ENCODE measurements at places on chromosomes 2 and 18.

DNA sequence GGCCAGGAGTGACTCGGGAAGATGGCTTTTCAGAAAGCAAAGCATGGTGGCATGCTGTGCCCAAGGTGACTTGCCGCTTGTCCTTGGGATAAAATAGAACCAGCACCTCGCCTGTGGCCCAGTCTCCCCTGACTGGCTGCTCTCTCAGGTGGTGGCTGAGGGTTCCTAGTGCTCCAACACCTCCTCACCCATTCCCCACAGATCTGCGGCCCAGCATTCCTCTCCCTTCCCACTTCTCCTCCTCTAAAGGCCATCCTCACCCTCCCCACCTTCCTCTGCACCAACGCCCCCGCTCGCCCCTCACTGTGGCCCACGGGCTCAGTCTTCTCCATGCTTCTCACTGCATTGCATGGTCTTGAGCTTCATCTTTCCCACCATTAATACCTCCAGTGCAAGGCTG is 132.4 kb downstream of the PXDN start:
- H3K4me3 ChIP-seq = no peak overlapping the region
- no peaks in the 10 kb centered on the region for H3K27me3 ChIP-seq
- H3K4me1 ChIP-seq = no peaks in the 10 kb centered on the region
- DNase-seq = no peak
- H3K36me3 ChIP-seq = no peaks in the 10 kb centered on the region

GRCh38 chr2:95377216-95378123 is 25.0 kb upstream of the FAHD2A start:
- peaks cover 6% of the 10 kb centered on the region for H3K4me1 ChIP-seq
- no peak for DNase-seq
- H3K4me3 ChIP-seq = no peak overlapping the region
- H3K36me3 ChIP-seq = no peaks in the 10 kb centered on the region
- peaks cover 50% of the 10 kb centered on the region for H3K27me3 ChIP-seq

DNA sequence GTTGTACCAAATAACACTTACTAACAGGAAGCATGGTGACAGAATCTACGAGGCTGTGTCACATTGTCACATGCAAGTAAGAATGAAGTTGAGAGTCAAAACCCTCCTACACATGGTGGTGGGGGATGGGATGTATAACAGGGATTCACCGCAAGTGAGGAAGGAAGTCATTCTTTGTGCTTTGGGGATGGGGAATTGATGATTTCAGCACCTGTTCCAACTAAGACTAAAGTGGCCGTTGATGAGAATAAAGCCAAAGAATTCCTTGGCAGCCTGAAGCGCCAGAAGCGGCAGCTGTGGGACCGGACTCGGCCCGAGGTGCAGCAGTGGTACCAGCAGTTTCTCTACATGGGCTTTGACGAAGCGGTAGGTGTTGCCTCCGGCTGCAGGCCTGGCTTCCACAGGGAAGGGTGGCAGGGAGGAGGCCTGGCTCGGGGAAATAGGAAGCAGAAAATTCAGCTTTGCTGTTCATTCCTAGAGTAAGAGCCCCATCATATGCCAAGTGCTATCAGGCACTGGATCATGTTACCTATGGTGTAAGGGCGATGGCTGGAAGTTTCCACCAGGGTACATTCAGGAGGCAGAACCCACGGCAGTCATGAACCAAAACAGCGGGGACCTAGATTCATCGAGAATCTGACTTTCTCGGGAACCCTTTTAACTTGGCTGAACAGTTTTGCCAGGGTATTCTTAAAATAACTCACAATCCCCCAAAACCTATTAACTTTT is 120.3 kb downstream of the UXS1 start:
- no peak overlapping the region for H3K27ac ChIP-seq
- H3K4me3 ChIP-seq = no peak overlapping the region
- no peak for DNase-seq

GRCh38 chr2:86224645-86225355 is 25.5 kb downstream of the MRPL35 start:
- H3K4me3 ChIP-seq = no peak overlapping the region
- DNase-seq = no peak
- no peaks in the 10 kb centered on the region for H3K36me3 ChIP-seq
- H3K27me3 ChIP-seq = no peaks in the 10 kb centered on the region
- peaks cover 4% of the 10 kb centered on the region for H3K4me1 ChIP-seq

GRCh38 chr2:96344011-96344410 is 8.4 kb downstream of the NCAPH start:
- peak overlapping the region; percentile 65 for H3K4me3 ChIP-seq
- no peaks in the 10 kb centered on the region for H3K27me3 ChIP-seq
- peaks cover 46% of the 10 kb centered on the region for H3K4me1 ChIP-seq
- DNase-seq = peak; percentile 55

- no peak for DNase-seq
- H3K4me1 ChIP-seq = no peaks in the 10 kb centered on the region
- no peak overlapping the region for H3K4me3 ChIP-seq
- H3K27ac ChIP-seq = no peak overlapping the region
- H3K27me3 ChIP-seq = peaks cover 58% of the 10 kb centered on the region
- H3K36me3 ChIP-seq = peaks cover 3% of the 10 kb centered on the region
These were observed 29.5 kb downstream of the OSBPL6 start for GRCh38 chr2:178223806-178224205.

GRCh38 chr18:7726522-7726921 is 159.4 kb downstream of the PTPRM start:
- DNase-seq = no peak
- no peaks in the 10 kb centered on the region for H3K27me3 ChIP-seq
- no peaks in the 10 kb centered on the region for H3K36me3 ChIP-seq
- H3K4me3 ChIP-seq = no peak overlapping the region
- no peaks in the 10 kb centered on the region for H3K4me1 ChIP-seq

- H3K27ac ChIP-seq = peak overlapping the region; percentile 27
- H3K27me3 ChIP-seq = peaks cover 69% of the 10 kb centered on the region
- no peak for DNase-seq
- H3K4me3 ChIP-seq = peak overlapping the region; percentile 79
- no peaks in the 10 kb centered on the region for H3K36me3 ChIP-seq
These were observed 97.2 kb upstream of the GPR45 start for GRCh38 chr2:105144152-105144940.

GRCh38 chr18:53224128-53224778 is 884.3 kb downstream of the DCC start:
- no peak overlapping the region for H3K4me3 ChIP-seq
- no peak for DNase-seq
- H3K27ac ChIP-seq = no peak overlapping the region

GRCh38 chr2:155424518-155424917 is 726.0 kb downstream of the KCNJ3 start:
- H3K36me3 ChIP-seq = no peaks in the 10 kb centered on the region
- DNase-seq = no peak
- no peak overlapping the region for H3K27ac ChIP-seq
- H3K27me3 ChIP-seq = no peaks in the 10 kb centered on the region

GRCh38 chr2:164722616-164723338 is 101.5 kb upstream of the GRB14 start:
- DNase-seq = no peak
- H3K27ac ChIP-seq = no peak overlapping the region
- H3K27me3 ChIP-seq = no peaks in the 10 kb centered on the region
- no peaks in the 10 kb centered on the region for H3K36me3 ChIP-seq
- H3K4me1 ChIP-seq = no peaks in the 10 kb centered on the region

GRCh38 chr2:16860627-16861026 is 195.0 kb upstream of the CYRIA start:
- no peaks in the 10 kb centered on the region for H3K27me3 ChIP-seq
- no peaks in the 10 kb centered on the region for H3K36me3 ChIP-seq
- H3K27ac ChIP-seq = no peak overlapping the region
- DNase-seq = no peak

- DNase-seq = no peak
- H3K27me3 ChIP-seq = no peaks in the 10 kb centered on the region
- no peaks in the 10 kb centered on the region for H3K4me1 ChIP-seq
- H3K27ac ChIP-seq = no peak overlapping the region
- no peak overlapping the region for H3K4me3 ChIP-seq
These were observed 520.7 kb downstream of the EIPR1 start for GRCh38 chr2:2856723-2857415.

DNA sequence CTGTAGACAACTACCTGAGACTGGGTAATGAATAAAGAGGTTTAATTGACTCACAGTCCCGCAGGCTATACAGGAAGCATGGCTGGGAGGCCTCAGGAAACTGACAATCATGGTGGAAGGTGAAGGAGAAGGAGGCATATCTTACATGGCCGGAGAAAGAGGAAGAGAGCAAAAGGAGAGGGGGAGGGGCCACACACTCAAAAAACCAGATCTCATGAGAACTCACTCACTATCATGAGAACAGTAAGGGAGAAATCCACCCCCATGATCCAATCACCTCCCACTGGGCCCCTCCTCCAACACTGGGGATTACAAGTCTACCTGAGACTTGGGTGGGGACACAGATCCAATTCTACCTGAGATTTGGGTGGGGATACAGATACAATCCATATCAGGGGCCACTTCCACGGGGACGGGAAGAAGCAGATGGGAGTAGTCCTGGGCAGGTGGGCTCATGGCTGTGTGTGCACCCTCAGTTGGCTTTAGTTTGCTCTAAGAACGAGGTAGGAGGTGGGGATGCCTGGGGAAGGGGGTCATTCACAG is 9.9 kb downstream of the MAB21L4 start:
- H3K27me3 ChIP-seq = no peaks in the 10 kb centered on the region
- no peak overlapping the region for H3K27ac ChIP-seq
- no peaks in the 10 kb centered on the region for H3K4me1 ChIP-seq
- no peak for DNase-seq

GRCh38 chr2:235843591-235844395 is 324.4 kb downstream of the GBX2 start:
- no peak overlapping the region for H3K4me3 ChIP-seq
- DNase-seq = no peak
- no peaks in the 10 kb centered on the region for H3K36me3 ChIP-seq
- H3K4me1 ChIP-seq = peaks cover 4% of the 10 kb centered on the region
- H3K27me3 ChIP-seq = no peaks in the 10 kb centered on the region
- peak overlapping the region; percentile 30 for H3K27ac ChIP-seq

DNA sequence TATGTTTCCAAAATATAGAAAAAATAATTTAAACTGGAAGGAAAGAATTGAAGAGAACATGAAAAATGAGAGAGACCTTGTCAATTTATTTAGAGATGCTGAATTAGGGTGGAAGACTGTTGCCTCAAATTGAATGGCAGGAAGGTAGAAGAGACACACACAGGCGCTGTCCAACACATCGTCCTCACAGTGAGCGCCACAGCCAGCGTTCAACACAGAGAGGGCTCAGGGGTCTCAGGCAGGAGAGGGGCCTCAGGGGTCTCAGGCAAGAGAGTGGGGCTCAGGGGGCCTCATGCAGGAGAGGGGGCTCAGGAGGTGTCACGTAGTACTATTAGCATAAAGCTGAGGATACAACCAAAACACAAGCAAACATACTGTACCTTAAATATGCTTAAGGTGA is 65.7 kb downstream of the TMEM18 start:
- H3K36me3 ChIP-seq = no peaks in the 10 kb centered on the region
- H3K4me1 ChIP-seq = no peaks in the 10 kb centered on the region
- peaks cover 46% of the 10 kb centered on the region for H3K27me3 ChIP-seq
- DNase-seq = no peak
- no peak overlapping the region for H3K4me3 ChIP-seq
- H3K27ac ChIP-seq = no peak overlapping the region

- peaks cover 1% of the 10 kb centered on the region for H3K4me1 ChIP-seq
- no peaks in the 10 kb centered on the region for H3K36me3 ChIP-seq
- DNase-seq = no peak
- H3K27ac ChIP-seq = no peak overlapping the region
- peaks cover 23% of the 10 kb centered on the region for H3K27me3 ChIP-seq
These were observed 30.8 kb downstream of the TBC1D8 start for GRCh38 chr2:101120124-101120996.

DNA sequence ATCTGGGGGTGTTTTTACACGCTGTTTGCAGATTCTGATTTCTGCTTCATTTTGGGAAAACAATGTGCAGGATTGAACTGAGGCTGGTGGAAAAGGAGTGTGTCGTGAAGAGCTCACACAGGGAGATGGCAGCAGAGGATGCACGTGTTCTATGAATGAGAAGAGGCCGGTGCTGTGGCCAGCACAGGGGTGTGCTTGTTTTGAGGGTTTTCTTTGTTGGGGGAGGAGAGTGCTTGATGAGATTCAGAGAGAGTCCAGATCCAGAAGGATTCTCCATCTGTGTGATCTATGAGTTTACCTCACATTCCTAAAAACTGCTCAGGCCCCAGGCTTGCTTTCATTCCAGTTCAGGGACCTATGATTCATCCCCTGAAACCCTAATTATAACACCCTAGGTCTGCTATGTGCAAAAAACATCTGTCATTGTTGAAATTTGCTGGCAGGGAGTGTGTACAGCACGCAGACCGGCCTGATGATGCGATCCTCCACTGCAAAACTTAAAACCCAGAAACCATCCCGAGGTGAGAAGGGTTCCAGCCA is 12.1 kb downstream of the TGFA start:
- H3K27ac ChIP-seq = no peak overlapping the region
- no peaks in the 10 kb centered on the region for H3K36me3 ChIP-seq
- DNase-seq = no peak
- H3K4me3 ChIP-seq = no peak overlapping the region
- H3K27me3 ChIP-seq = peaks cover 3% of the 10 kb centered on the region
- no peaks in the 10 kb centered on the region for H3K4me1 ChIP-seq

GRCh38 chr2:199988151-199988550 is 32.8 kb downstream of the MAIP1 start:
- H3K4me3 ChIP-seq = no peak overlapping the region
- H3K27me3 ChIP-seq = peaks cover 5% of the 10 kb centered on the region
- H3K27ac ChIP-seq = no peak overlapping the region
- DNase-seq = no peak
- no peaks in the 10 kb centered on the region for H3K36me3 ChIP-seq
